Keratinocyte (primary cell): ENCODE measurements at places on chromosomes 16 and 17. TPM values are rescaled to one million over a fixed set of nuclear protein-coding genes. Genes with fewer than 3 reads are reported as not detected.
A peak's percentile ranks its signal among the peaks of the same experiment; 100 is the strongest.

- no peaks in the 10 kb centered on the region for H3K27me3 ChIP-seq
- H3K4me3 ChIP-seq, result peak overlapping the region; percentile 66
- DNase-seq, result no peak
- H3K4me1 ChIP-seq, result peaks cover 5% of the 10 kb centered on the region
These were observed 684 bp upstream of the SPIRE2 start for GRCh38 chr16:89827383-89828198.

GRCh38 chr16:78249832-78250231 lies 150.4 kb downstream of the WWOX start:
- H3K4me3 ChIP-seq, result no peak overlapping the region
- no peak overlapping the region for H3K27ac ChIP-seq
- H3K4me1 ChIP-seq, result no peaks in the 10 kb centered on the region
- no peaks in the 10 kb centered on the region for H3K27me3 ChIP-seq
- no peaks in the 10 kb centered on the region for H3K36me3 ChIP-seq

The OR3A2 gene
- not detected in 3 replicates for polyA plus RNA-seq

- DNase-seq, result no peak
- no peaks in the 10 kb centered on the region for H3K36me3 ChIP-seq
- peaks cover 4% of the 10 kb centered on the region for H3K27me3 ChIP-seq
- no peaks in the 10 kb centered on the region for H3K4me1 ChIP-seq
These were observed 26.2 kb downstream of the WSCD1 start for GRCh38 chr17:6096201-6097004.

GRCh38 chr17:55811536-55811935 lies 60.7 kb downstream of the PCTP start:
- H3K27ac ChIP-seq, result no peak overlapping the region
- no peaks in the 10 kb centered on the region for H3K36me3 ChIP-seq
- H3K27me3 ChIP-seq, result no peaks in the 10 kb centered on the region

DNA sequence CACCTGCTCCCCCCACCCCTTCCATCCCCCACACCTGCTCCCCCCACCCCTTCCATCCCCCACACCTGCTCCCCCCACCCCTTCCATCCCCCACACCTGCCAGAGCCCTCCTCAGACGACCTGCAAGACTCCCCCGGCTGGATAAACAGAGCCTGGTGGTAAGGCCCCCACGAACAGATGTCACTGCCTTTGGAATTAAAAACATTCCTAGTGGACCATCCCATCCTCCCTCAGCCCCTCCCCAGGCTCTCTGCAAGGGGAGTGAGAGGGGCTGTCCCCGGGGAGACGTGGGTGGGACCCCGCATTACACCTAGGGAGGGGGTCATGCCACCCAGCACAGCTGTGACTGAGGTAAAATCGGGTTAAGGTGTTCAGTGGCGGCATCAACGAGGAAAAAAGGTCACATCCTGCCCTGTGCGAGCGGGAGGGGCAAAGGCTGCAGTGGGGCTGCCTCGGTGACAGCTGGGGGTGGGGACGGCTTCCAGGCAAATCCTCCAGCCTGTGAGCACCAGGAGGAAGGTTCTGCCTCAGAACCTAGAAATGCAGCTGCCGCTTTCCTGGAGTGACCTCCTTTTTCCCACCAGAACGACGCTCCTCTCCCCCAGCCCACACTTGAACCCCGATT lies 38.7 kb downstream of the TIMM22 start:
- H3K4me3 ChIP-seq, result no peak overlapping the region
- no peak overlapping the region for H3K27ac ChIP-seq
- H3K4me1 ChIP-seq, result no peaks in the 10 kb centered on the region
- H3K36me3 ChIP-seq, result no peaks in the 10 kb centered on the region
- no peaks in the 10 kb centered on the region for H3K27me3 ChIP-seq

The MARVELD3 gene
- polyA plus RNA-seq, result 11.4 to 17.8 TPM (median 11.6 TPM) in 3 replicates

GRCh38 chr16:49282690-49283375 lies 1.2 kb upstream of the CBLN1 start:
- no peaks in the 10 kb centered on the region for H3K36me3 ChIP-seq
- H3K4me1 ChIP-seq, result no peaks in the 10 kb centered on the region
- no peak overlapping the region for H3K27ac ChIP-seq
- H3K27me3 ChIP-seq, result peaks cover 55% of the 10 kb centered on the region
- DNase-seq, result no peak

The IGFALS gene
- polyA plus RNA-seq, result not detected in 3 replicates
